ENCODE measurements at places on chromosomes 2 and 18.

DNA sequence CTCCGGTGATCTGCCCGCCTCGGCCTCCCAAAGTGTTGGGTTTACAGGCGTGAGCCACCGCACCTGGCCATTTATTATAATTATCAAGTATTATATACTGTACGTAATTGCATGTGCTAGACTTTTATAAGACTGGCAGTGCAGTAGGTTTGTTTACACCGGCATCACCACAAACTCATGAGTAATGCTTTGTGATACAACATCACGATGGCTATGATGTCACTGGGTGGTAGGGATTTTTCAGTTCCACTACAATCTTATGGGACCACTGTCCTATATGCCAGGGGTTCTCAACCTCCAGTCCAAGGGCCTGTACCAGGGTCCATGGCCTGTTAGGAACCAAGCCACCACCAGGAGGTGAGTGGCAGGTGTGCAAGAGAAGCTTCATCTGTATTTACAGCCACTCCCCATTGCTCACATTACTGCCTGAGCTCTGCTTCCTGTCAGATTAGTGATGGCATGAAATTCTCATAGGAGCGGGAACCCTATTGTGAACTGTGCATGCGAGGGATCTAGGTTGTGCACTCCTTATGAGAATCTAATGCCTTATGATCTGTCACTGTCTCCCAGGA, 9.4 kb downstream of the SCYGR4 start:
- DNase-seq: no peak

DNA sequence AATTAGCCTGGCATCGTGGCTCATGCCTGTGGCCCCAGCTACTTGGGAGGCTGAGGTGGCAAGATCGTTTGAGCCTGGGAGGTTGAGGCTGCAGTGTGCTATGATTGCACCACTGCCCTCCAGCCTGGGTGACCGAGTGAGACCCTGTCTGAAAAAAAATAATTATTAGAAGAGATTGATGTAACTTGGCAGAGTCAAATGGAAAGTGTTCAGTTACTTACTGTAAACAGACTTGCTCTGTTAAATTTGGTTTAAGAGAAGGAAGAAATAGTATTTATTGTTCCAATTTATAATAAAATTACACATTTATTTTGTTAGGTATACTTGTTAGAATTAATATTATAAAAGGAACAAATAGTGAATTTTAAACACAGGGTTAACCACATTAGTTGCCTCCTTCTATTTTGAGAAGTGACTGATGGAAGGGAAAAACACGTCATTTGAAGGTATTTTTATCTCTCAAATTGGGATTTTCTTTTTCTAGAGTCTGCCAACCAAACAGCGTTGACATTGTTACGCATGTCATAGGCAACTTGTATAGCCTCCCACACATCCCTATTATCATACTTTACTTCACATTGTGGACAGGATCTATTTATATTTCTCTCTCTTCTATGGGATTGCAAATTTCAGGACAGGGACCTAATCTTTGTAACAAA, 118.8 kb upstream of the B3GNT2 start:
- no peak for DNase-seq

DNA sequence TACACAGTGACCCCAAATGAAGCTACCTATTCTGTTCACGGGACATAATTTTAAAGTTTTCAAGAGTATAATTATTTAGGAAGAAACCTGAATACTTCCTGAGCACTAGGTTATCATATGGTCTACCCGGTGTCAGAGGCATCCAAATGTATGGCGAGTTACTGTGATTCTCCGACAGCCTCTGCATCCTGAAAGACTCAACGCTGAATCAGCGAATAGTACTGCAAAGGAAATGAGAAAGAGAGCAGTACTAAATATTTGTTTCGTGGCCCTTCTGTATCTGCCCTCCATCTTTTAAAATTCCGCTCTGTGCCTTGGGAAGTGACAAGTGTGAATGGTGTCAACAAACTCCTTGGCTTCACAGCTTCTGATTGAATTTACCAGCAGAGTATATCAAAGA, 358.0 kb upstream of the ZEB2 start:
- no peak for DNase-seq

GRCh38 chr2:12066116-12066515, 319.7 kb downstream of the LPIN1 start:
- DNase-seq: no peak

GRCh38 chr2:152022090-152022489, 76.8 kb downstream of the CACNB4 start:
- no peak for DNase-seq

- DNase-seq: peak; percentile 42
Measured at GRCh38 chr2:10282611-10283105, 20.0 kb upstream of the HPCAL1 start.

- peak; percentile 70 for DNase-seq
Measured at GRCh38 chr2:44929159-44929734, 12.3 kb upstream of the SIX3 start.

DNA sequence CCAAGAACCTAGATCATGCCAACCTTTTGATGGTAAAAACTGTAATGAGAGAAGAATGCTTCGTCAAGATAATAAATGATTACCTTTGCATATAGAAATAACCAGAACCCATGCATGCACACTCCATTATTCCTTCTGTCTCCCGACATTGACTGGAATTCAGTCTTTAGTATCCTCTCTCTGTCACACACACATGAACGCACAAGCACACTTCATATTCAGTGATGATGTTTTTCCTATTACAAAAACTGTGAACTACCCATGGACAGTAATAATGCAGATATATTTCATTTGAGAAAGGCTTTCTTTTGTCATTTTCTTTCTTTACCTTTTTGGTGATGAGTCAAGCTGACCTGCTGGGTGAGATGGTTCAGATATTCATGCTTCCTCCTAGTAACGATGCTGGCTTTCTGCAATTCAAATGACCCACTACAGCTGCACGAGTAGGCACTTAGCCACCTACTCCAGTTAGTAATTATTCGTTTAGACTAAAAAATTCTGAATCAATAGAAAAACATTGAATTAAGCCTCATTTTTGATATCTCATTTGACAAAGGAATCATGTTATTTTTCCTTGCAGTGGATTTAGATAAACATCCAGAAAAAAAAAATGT, 382.2 kb downstream of the TGIF1 start:
- no peak for DNase-seq

- no peak for DNase-seq
Measured at GRCh38 chr2:40148334-40148733, 303.6 kb downstream of the SLC8A1 start.

DNA sequence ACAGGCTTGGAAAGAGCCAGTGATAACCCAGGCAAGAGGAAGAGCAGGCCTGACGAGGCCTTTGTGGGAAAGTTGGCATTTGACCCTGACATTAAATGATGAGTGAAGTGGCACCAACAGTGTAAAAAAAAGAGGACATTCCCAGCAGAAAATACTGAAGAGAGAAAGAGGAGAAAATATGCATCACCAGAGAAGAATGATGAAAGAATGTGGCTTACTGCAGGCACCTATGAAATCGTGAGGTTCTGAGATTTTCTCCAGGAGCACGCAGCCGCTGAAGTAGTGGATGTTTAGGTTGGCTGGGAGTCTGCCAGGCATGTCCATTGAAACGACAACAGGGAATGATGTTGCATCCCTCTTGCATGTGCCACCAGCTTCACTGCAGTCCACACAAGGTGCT, 13.8 kb downstream of the EHD3 start:
- DNase-seq: peak; percentile 25

- no peak for DNase-seq
Measured at GRCh38 chr2:120204945-120205670, 18.1 kb downstream of the TMEM185B start.

- DNase-seq: no peak
Measured at GRCh38 chr2:204753841-204754240, 208.6 kb downstream of the PARD3B start.
